Immature natural killer cell (primary cell): ENCODE measurements at places on chromosomes 7 and 10.

DNA sequence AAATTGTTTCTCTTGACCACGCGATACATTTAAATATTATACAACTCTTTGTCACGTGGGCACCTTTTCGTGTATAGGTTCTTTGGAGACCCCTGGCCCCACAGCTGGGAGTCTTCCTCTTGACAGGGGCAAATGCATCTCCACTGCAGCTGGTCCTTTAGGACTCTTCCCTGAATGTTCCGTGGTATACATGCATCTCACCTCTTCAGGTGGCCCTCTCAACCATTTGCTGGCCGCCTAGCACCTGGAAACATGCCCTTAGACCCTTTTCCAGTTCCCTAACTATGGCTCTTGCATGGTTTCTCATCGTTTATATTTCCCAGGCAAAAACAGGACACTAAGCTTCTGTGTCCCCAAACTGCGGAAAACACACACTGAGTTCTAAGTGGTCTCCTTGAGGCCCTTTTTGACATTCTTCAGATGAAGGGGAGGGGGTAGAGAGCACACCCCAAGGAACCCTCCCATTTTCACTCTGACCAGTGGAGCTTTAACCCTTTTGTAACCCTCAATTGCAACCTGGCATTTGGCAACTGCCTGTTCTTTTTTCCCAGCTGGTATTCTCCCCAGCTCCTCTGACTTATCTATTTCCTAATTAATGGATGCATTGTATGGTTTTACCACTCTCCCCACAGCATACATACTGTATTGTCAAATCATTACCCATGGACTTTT is 20.6 kb downstream of the HNRNPA2B1 start:
- no peak for DNase-seq

- no peak for DNase-seq
Observed at GRCh38 chr7:72281308-72281707, 130.8 kb downstream of the CALN1 start.

DNA sequence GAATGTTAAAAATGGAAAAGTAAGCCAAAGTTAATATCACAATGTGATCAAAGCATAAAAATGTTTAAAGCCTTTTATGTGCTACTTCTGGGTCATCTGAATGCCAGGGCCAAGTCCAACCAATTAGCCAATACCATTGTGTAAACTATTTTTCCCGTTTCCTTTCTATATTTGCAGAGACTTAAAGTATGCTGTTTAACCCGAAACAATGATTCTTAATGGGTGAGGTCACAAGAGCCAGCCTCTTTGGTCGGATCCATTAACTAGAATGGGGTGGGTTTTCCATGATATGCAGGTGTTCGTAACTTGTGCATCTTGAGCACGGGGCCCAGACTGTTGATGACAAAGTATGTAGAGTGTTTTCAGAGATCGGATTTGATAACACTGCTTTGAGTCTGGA is 111.3 kb upstream of the IGFBP3 start:
- DNase-seq = no peak

DNA sequence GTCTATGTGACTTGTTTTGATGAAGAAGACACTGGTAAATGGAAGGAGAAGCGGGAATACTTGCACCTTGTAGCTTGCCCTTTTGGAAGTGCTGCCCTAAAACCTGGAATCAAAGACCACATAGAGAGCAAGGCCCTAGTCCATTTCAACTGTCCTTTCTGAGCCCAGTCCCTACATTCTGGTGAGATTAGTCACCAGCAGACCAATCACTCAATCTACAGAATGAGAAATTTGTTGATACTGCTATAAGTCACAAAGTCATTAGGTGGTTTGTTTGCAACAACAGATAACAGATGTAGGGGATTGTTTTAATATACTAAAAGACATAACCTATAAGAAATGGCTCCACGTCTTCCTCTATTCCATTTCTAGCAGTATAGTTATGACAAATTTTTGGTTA is 33.6 kb downstream of the WASL start:
- no peak for DNase-seq

DNA sequence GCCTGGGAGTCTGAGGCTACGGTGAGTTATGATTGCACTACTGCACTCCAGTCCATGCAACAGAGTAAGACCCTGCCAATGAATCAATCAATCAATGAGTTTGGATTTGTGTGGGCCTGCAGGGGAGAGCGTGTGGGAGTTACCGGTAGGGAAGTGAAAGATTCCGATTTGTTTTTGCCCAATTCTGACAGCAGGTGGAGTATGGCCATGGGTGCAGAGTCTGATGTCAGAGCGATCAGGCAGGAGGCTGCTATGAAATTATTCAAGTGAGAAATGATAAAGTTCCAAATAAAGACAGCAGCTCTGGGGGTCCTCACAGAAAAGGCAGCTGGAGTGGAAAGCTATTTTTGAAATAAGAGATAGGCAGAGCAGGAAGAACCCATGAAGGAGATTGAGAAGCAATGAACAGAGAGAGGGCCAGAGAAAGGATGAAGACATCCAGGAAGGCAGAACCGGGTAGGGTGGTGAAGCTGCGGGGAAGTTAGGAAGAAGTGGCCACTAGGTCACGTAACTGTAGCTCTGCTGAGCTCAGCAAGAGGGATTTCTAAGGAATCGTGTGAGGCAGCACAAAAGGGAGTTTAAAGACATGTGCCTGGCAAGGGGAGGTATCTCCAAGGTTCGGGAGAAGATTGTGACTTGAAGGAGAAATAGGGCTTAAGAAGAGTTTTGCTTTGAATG is 93.7 kb upstream of the NMT2 start:
- no peak for DNase-seq

- DNase-seq = no peak
Observed at GRCh38 chr10:80252296-80252887, 37.1 kb downstream of the MAT1A start.

GRCh38 chr10:122331100-122331499 is 43.4 kb upstream of the PLEKHA1 start:
- no peak for DNase-seq

- no peak for DNase-seq
Observed at GRCh38 chr10:89351780-89352597, 24.2 kb downstream of the IFIT3 start.

DNA sequence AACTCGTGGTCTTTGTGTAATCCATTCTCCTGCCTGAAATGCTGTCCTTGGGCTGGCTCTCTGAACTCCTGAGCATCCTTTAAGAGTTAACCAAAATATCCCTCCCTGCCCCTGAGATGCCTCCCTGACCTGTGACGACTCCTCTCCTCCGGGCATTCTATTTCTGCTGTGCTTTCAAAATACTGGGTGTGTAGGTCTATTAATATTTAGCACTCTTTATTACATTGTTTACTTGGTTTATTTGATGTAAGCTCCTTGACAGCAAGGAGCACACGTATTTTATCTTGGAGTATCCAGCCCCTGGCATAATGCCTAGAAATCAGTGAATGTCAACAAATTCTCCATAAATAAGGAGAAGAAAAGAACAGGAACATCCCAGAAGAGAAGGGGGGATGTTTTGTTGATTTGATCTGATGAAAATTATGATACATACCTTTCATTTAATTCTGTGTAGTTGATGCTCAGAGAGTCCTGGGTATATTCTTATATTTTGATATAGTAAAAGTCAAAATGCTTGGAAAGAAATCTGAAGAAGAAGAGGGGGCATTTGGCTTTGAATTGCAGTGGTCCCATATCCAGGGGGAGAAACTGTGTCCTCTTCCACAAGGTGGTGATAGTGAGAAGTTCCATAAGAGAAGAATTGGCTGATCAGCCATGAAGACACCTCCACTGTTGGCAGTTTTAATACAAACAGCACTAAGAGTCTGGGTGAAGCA is 107.7 kb upstream of the MPP7 start:
- no peak for DNase-seq

DNA sequence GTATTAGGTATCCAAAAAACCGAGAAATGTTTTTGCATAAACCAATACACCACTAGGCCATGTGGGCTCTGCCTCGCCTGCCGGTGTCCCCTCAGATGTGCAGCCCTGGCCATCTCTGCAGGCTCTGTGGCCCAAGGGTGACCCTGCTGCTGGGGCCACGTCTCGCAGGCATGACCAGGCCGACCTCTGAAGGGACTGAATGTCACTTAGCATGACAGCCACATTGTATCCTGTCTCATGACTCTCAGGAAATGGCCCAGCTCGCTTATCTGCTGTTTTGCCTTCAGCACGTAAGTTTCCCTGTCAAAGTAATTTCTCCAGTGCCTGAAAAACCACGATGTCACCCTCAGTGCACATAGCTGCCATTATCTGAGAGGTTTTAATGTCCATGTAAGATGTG is 49.5 kb upstream of the ZNF32 start:
- no peak for DNase-seq
